ENCODE measurements at places on chromosomes 4 and X.

GRCh38 chr4:89922848-89923416 lies 28.3 kb downstream of the MMRN1 start:
- DNase-seq, result no peak

- peak; percentile 68 for DNase-seq
These were observed 127.1 kb downstream of the FBXO8 start for GRCh38 chr4:174156239-174156826.

GRCh38 chr4:150142831-150143230 lies 64.6 kb downstream of the DCLK2 start:
- no peak for DNase-seq

- DNase-seq, result peak; percentile 17
These were observed 242.5 kb upstream of the PRPS2 start for GRCh38 chrX:12548746-12549145.

DNA sequence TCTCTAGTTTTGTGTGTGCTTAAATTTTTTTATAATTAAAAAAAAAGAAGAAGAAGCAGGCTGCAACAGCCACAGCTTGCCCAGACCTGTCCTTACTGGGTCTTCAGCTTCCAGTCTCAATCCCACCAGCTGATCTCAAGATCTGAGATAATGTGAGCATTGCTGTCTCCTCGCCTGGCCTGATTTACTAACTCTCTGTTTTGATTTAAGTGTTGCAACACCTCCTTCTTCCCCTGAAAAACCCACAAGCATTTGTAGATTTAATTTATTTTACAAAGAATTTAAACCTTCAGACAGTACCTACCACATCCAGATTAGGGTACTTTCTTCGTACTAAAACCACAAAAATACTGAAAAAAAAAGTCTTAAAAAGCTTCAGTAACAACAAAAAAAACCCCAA lies 38.0 kb downstream of the FAM241A start:
- no peak for DNase-seq

- DNase-seq, result no peak
These were observed 33.4 kb upstream of the MSMO1 start for GRCh38 chr4:165293927-165294649.

DNA sequence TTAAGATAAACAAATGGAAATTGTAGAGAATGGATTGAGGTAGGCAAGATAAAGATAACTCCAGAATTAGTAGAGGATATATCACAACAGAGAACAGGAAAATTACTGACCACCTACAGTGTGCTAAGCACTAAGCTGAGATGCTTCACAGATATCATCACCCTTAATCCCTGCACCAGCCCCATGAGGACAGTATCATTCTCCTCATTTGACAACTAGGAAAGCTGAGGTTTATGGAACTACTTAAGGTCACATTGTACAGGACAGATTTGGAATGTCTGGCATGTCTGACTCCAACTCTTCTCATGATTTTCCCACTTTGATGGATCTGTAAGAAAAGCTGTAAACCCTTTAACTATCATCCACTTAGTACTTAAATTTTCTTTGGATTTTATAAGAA lies 95.5 kb downstream of the CASK start:
- no peak for DNase-seq
